ENCODE measurements at places on chromosomes 7 and 10. TPM values are rescaled to one million over a fixed set of nuclear protein-coding genes. Genes with fewer than 3 reads are reported as not detected.

The WNT8B gene
- 1.0 TPM for polyA plus RNA-seq

- DNase-seq = no peak
These were observed 8.5 kb downstream of the GPER1 start for GRCh38 chr7:1096156-1097119.

The UTF1 gene
- not detected for polyA plus RNA-seq

The PCLO gene
- 10.5 TPM for polyA plus RNA-seq

The MYO3A gene
- 4.2 TPM for polyA plus RNA-seq

DNA sequence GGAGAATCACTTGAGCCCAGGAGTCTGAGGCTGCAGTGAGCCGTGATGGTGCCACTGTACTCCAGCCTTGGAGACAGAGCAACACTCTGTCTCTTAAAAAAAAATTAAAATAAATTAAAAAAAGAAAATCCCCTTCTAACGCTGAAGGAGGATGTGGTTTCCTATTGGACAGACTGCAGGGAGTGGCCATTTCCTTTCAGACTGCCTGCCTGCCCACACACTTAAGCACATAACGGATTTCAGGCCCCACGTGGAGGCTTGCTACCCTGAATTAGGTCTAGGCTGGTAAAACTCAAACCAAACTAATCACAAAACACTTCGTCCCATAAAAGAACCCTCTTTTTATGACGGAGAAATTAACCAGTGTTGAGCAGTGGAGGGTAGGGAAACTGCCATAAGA is 34.0 kb downstream of the GATA3 start:
- DNase-seq = no peak

DNA sequence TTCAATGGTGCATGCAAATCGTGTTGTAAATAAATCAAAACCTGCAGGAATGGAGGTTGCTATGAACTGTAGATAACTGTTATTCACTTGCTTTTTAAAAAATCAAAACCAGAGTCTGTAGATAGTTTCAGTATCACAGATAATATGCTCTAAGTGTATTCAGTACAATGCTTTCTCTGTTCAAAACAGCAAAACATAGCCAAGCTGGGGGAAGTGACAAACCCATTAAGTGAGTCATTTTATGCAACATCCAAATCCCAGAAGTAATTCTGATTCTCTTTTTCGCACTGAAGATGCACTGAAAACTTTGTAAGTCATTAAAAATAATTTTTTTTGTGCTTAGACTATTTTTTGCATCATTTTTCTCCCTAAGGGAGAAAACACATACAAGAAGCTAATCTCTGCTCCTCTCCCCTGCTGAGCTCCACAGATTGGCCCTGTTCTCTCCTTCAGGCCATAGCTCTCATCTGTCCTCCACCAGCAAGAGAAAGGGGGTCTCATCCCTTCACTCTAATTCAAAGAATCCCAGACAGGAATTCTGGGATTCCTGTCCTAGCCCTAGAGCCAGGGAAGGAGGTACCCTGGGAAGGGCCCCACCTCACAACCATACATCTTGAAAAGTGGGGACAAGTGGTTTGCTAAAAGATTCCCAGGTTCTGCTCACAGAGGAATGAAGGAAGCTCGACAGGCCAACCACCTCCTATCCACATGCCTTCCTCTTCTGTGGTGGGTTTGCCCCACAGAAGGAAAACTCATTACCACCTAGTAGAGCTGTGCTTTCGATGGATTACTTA is 4.9 kb downstream of the PRTFDC1 start:
- DNase-seq = no peak

GRCh38 chr10:85537561-85537960 is 829.0 kb downstream of the GRID1 start:
- no peak for DNase-seq

- no peak for DNase-seq
These were observed 90.5 kb downstream of the PLXNA4 start for GRCh38 chr7:132485600-132486273.

DNA sequence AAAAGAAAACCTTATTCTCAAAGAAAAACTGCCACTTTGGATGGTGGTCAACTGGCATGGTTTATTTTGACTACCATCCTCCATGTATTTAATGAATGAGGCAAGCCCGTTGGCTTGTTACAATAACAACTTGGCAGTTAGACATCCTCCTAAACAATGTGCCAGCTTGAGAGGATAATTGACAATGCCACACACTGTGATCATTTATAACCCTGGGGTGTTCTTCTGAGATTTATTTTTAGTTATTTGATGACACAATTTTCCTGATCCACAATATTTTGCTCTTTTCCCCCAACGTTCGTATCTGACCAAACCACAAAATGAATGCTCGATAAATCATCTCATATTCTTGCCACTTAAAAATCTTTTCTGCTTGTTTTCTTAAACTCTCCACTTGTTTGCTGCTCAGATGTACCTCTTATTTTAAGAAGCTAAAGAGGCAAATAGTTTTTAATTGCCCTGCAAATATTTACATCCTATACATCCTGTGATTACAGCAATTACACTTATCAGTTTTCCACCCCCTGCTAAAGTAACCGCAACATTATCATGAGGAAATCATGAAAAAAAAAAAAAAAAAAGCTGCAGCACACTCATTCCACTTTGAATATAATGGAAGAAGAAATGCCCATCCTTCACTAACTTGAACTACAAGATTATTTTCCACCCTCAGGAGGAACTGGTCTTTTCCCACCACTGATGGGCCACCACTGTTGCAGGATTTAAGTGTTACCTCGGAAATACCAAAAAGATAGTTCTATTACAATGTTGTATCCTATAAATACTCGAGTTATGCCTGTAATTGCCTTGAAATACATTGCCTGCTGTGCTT is 119.9 kb downstream of the MBL2 start:
- DNase-seq = no peak

The CFAP69 gene
- polyA plus RNA-seq = 13.3 TPM

DNA sequence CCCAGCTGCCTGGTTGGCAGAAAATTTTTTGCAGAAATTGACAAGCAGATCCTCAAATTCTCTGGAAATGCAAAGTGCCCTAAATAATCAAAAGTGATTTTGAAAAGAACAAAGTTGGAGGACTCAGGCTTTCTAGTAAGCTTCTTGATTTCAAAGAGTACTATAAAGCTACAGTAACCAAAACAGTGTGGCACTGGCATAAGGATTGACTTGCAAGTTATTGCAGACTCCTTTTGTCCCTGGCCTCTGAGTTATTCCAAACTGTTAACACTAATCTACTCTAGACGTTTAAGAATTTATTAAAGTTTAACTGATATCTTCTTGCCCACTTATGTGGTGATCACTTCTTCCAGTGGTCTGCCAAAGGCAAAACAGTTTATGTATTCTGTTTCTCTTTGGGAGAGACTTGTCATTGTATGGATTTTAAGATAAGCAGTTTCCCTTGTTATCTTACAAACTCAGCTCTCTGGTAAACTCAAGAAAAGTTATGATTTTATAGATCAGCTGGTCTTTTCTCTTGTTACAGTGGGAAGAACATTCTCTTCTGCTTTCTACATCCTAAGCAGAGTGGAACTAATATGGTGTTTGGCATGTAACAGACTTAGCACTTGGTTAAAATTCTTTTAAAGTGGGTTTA is 41.4 kb downstream of the LOXL4 start:
- DNase-seq = no peak

The ARMC3 gene
- 12.4 TPM for polyA plus RNA-seq

DNA sequence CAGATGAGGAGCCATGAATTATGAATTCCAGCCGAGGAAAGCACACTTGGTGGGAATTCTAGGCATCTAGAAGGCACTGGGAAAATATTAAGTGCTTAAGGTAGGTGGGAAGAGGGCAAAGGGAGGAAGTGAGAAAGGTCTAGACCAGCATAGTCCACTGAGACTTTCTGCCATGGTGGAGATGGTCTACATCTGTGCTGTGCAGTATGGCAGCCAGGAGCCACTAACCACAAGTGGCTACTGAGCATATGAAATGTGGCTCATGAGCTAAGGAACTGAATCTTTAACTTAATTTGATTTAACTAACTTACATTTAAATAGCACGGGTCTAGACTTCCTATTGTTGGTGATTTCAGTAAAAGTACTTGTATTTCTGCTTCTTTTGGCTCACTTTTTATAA is 82.5 kb upstream of the SEM1 start:
- DNase-seq = no peak

DNA sequence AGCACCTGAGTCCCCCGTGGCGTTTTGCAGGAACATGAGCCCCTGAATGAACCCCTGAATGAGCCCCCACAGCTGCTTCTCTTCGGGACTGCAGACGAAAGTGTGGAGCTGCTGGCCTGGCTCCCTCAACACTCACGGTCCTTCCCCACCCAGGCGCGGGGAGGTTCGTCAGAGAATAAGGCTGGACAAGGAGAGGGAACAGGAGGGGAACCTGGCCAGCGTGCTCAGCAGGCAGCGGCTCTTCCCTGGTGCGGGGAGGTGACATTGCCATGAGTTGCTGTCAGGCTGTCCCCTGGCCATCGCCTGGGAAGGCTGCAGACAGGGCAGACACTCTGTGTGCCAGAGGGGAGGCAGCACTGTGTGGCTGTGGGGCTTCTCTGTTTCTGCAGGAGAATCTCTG is 80.9 kb upstream of the SHH start:
- no peak for DNase-seq

DNA sequence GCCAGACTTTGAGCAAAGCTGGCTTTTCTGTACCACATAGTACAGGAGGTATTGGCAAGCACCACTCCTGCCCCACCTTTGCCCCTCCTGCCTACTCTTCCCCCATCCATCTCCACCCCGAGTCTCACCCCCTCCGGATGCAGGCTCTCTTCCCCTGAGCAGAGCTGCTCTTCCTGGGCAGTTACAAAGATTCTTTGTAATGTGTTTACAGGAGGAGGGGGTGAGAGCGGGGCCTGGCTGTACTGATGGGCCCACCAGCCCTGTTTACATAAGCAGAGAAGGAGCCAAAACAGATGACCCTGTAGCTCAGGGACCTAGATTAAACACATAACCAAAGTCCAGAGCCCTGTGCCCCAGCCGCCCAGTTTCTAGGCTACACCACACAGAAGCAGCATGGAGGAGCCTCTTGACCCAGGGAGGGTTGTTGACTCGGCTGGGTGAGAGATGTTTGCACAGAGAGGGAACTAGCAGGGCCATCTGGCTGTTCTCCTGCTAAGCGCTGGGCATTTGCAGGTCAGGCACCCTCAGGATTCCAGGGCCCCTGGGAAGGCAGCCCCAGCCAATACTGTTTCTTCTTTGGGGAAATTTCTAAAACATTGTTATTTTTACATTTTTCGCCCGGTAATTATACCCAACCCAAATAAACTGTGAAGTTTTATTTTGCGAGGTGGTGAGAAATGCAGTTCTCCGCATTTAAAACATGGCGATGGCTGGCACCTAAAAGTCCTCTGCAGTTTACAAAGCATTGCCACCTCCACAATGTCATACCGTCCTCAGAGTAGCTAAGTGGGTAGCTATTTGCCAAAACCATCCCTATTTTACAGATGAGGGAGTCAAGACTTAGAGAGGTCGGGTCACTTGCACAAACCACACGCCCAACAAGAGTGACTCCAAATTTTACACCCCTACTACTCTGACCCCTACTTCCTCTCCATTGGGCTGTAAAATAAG is 11.4 kb upstream of the ZKSCAN1 start:
- no peak for DNase-seq

- no peak for DNase-seq
These were observed 358.5 kb upstream of the GALNT17 start for GRCh38 chr7:70773406-70773805.

The NKX1-2 gene
- polyA plus RNA-seq = 0.06 TPM

The LIPK gene
- polyA plus RNA-seq = not detected

- no peak for DNase-seq
These were observed 17.7 kb downstream of the FGFR2 start for GRCh38 chr10:121580276-121581116.

- no peak for DNase-seq
These were observed 644.6 kb downstream of the AUTS2 start for GRCh38 chr7:70242826-70243225.

DNA sequence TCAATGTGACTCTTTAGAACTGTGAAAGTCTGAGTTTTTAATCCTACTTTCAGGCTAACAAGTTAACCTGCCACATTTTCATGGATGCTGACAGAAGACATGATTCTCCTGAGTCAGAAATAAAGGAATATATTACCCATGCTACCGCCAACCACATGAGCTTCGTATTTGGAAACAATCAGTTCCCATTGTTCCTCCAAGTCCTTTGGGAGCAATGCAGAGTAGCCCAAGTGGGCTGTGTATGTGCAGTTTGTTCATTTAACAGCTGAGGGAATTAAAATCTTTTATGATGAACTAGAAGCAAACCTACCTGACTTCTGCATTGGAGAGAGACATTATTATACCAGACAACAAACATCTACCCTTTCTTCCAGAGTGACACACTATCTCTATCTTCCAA is 169.3 kb upstream of the BET1 start:
- no peak for DNase-seq

DNA sequence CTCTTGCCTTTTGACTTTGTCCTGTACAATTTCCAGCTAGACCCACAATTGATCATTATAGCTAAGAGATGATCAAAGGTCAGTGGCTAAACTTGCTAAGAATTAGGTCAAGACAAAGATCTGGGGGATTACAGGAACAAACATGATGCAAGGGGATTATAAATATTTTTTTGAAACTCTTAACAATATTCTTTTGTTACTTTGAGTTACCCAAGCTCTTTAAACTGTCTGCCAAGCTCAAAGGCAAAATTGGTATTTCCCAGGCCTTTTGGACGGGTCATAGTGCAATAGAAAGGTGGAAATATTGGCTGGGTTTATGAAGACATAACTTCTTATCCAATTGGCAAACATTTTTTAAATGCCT is 23.4 kb downstream of the TBXAS1 start:
- DNase-seq = no peak

DNA sequence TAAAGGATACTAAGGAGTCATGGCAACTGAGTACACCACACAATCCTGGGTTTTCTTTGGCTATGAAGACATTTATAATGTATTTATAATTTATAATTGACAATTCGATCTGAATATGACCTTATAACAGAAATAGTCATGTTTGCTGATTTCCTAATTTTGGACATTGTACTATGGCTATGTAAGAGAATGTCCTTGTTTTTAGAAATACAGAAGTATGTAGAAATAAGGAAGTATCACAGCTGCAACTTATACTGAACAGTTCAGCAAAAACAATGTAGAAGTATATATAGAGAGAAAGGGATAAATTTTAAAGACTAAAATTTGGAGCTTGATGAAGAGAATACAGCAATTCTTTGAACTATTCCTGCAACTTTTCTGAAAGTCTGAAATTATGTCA is 32.6 kb downstream of the PRLHR start:
- DNase-seq = no peak

DNA sequence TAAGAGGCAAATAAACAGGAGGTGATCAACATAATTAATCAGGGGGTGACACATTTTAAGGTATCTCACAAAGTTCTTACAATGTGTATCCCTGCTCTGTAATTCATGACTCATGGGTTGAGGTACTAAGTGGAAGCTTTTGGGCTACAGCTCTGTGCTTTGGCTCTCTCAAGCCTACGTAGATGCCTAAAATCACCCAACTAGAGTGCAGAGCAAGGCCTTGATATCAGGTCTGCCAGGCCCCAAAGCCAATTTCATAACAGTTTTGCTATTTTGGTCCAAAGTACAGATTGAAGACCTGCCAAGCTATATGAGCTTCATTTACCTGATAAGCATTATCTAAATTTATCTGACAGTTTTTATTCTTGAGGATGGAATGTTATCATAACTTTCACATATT is 175.3 kb upstream of the BET1 start:
- no peak for DNase-seq

- no peak for DNase-seq
These were observed 265.3 kb downstream of the GLI3 start for GRCh38 chr7:41971640-41972187.

The EN2 gene
- 0.76 TPM for polyA plus RNA-seq

GRCh38 chr10:128149267-128150014 is 23.2 kb upstream of the MKI67 start:
- DNase-seq = no peak

- no peak for DNase-seq
These were observed 48.8 kb upstream of the OPTN start for GRCh38 chr10:13051126-13051694.

GRCh38 chr7:29341156-29341555 is 146.6 kb downstream of the CHN2 start:
- no peak for DNase-seq

Data from left renal cortex interstitium (tissue), 4 donors.